ENCODE measurements at places on chromosomes 5 and 9. TPM values are rescaled to one million over a fixed set of nuclear protein-coding genes. Genes with fewer than 3 reads are reported as not detected.

DNA sequence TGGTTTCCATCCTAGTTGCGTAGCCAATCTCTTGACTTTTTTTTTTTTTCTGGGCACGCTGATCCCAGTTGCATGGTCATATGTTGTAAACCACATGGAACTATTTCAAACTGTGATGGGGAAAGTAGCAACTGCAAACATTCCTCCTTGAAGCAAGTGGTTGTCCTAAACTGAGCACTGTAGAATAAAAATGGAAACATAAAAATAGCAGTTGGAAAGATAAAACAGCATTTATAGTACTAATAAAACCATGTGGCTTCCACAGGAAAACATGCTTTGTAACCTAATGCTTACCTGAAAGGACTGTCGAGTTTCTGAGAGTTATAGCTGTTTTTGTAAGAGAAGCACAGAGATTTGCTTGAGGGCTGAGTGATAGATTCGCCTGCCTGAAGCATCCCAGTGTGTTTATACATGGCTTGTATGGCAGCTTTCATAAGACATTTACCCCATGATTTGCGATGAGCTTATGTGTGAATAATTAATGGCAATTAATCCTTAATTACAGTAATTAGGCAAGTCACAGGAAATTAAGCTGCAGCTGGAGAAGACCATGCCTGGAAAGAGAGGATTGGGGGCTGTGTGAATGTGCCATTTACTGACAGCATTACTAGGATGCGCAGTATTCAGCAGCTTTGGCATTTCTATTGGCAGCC, 136.5 kb downstream of the PBX3 start:
- H3K36me3 ChIP-seq: no peaks in the 10 kb centered on the region
- no peaks in the 10 kb centered on the region for H3K27me3 ChIP-seq
- no peak overlapping the region for H3K4me3 ChIP-seq
- H3K4me1 ChIP-seq: no peaks in the 10 kb centered on the region

GRCh38 chr9:78278177-78278777, 18.6 kb upstream of the PSAT1 start:
- no peak overlapping the region for H3K4me3 ChIP-seq
- no peaks in the 10 kb centered on the region for H3K27me3 ChIP-seq
- H3K27ac ChIP-seq: no peak overlapping the region
- no peak for DNase-seq

DNA sequence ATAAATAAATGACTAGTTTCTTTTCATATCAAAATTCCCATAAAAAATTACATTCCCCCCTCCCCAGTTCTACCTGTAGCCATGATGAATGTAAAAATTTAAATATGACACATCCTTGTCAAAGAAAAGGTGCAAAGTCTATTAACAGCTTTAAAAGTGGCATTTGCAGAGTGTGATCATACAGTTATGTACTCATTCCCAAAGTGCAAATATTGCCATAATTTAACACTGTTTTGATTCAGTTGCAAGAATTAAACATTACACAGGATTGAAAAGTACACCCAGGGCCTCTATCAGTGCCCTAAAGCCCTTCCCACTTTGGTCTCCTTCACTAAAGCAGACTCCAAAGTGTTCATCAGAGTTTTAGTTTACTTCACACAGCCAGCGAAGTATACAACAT, 51.8 kb downstream of the RNF145 start:
- H3K27me3 ChIP-seq: no peaks in the 10 kb centered on the region
- no peak overlapping the region for H3K27ac ChIP-seq
- no peak for DNase-seq

Gene PPP3R2
- not detected for total RNA-seq
